Right lobe of liver (tissue), 6 donors: ENCODE measurements at places on chromosomes 7 and 10. TPM values are rescaled to one million over a fixed set of nuclear protein-coding genes. Genes with fewer than 3 reads are reported as not detected.

DNA sequence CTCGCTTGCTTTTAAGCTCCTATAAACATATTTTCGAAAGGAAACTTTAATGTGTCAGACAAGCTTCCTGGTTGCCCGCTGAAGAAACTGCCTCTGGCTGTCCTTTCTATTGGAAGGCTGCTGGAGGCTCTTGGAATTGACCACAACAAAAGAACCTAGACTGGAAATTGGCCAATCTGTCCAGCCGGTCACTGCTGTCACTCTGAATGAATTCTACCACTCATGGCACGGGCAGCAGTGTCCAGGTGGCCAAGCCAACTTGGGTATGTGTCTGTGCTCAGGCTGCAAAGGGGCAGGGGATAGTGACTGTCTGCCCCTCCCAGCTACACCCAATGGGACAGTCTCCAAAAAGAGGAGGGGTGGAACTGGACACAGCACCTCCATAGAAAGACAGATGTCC, 57.6 kb downstream of the CDH23 start:
- H3K4me3 ChIP-seq, result no peak overlapping the region
- H3K27me3 ChIP-seq, result no peaks in the 10 kb centered on the region
- H3K36me3 ChIP-seq, result no peaks in the 10 kb centered on the region
- H3K27ac ChIP-seq, result no peak overlapping the region
- H3K4me1 ChIP-seq, result no peaks in the 10 kb centered on the region
- no peak for DNase-seq

DNA sequence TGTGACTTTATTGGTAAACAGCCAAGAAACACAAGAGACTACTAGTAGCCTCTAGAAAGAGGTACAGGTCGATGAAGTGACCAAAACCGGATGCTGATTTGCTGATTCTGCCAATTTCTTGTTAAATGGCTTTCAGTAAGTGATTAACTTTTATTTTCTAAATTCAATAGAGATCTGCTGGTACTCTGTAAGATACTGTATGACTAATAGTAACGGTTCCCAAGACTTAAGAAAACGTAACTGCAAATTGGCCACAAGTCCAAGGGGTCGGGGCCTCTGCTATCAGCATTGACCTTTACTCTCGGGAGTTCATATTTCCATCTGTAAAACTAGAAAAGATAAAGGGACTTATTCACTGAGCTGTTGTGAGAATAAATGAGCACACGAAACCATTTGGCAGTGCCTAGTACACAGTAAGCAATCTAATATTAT, 1.4 kb downstream of the FAM3C start:
- peak overlapping the region; percentile 70 for H3K27ac ChIP-seq
- no peaks in the 10 kb centered on the region for H3K27me3 ChIP-seq
- no peaks in the 10 kb centered on the region for H3K36me3 ChIP-seq

DNA sequence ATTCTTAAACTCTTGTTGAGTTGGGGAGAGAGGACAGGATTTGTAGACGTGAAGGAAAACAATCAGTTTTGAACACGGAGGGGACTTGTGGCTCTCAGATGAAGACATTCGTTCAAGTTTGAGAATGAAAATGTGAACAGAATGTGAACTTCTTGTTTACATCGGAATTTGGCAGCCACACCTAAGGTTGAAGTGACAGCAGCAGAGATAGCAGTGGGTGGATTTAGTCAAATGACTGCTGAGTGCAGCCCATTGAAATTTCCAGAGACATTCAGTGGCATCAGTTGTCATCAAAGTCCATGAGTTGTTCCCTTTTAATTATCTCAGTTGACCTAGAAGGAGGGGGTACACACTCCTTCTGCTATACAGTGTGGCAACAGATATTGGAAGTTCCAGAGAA, 280.0 kb downstream of the SEMA3D start:
- no peak overlapping the region for H3K27ac ChIP-seq
- H3K27me3 ChIP-seq, result no peaks in the 10 kb centered on the region
- H3K36me3 ChIP-seq, result no peaks in the 10 kb centered on the region
- no peaks in the 10 kb centered on the region for H3K4me1 ChIP-seq
- DNase-seq, result no peak
- no peak overlapping the region for H3K4me3 ChIP-seq

Gene FAM25C
- not detected for total RNA-seq

- H3K4me3 ChIP-seq, result no peak overlapping the region
- DNase-seq, result no peak
- H3K4me1 ChIP-seq, result no peaks in the 10 kb centered on the region
- no peaks in the 10 kb centered on the region for H3K36me3 ChIP-seq
Observed at GRCh38 chr10:101237982-101238731, 8.9 kb upstream of the LBX1 start.
